ENCODE measurements at places on chromosomes 12 and 14. TPM values are rescaled to one million over a fixed set of nuclear protein-coding genes. Genes with fewer than 3 reads are reported as not detected.

The CCDC38 gene
- total RNA-seq, result not detected

The NANOG gene
- total RNA-seq, result not detected

The RASAL1 gene
- total RNA-seq, result not detected

The NDUFA12 gene
- 302 TPM for total RNA-seq

The KLRB1 gene
- not detected for total RNA-seq

The HOXC4 gene
- total RNA-seq, result not detected

The CCDC88C gene
- total RNA-seq, result 0.29 TPM

The PUS7L gene
- 24.5 TPM for total RNA-seq

The ASB2 gene
- 0.58 TPM for total RNA-seq

The KRT86 gene
- total RNA-seq, result not detected

The ITGB7 gene
- not detected for total RNA-seq

The TCHP gene
- total RNA-seq, result 14.4 TPM

The LMNTD1 gene
- not detected for total RNA-seq

The TEX52 gene
- not detected for total RNA-seq

The GNB3 gene
- total RNA-seq, result 1.8 TPM

The ABHD12B gene
- 0.35 TPM for total RNA-seq

The RGS6 gene
- total RNA-seq, result not detected

The TOMM20L gene
- not detected for total RNA-seq

The MED13L gene
- total RNA-seq, result 50.7 TPM

The RAB15 gene
- total RNA-seq, result 3.2 TPM

The NKX2-1 gene
- total RNA-seq, result not detected

The PNP gene
- 55.4 TPM for total RNA-seq

The KLRD1 gene
- under 0.01 TPM for total RNA-seq

The SUDS3 gene
- total RNA-seq, result 25.3 TPM
